ENCODE measurements at places on chromosomes 7 and 10.

DNA sequence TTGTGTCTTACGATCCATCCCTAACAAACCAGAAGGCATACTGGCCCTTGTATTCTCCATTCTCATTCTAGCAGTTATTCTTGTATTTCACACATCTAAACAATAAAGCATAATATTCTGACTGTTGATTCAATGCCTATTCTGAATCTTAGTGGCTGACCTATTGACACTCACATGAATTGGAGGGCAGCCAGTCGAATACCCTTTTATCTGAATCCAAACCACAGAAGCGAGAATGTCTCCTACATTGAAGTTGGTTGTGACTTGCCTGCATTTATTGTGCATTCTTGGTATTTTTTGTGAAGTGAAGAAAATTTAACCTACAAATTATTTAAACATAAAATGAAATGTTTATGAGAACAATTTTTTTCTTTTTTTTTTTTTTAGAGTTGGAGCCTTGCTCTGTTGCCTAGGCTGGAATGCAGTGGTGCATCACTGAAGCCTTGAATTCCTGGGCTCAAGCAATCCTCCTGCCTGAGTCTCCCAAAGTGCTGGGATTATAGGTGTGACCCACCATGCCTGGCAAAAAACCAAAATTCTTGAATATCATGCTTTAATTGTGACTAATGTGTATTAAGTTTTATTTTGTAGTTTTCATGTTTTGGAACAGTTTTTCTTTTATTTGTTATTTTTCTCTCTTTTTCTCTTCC is 22.7 kb downstream of the EXOC4 start:
- no peak for DNase-seq

DNA sequence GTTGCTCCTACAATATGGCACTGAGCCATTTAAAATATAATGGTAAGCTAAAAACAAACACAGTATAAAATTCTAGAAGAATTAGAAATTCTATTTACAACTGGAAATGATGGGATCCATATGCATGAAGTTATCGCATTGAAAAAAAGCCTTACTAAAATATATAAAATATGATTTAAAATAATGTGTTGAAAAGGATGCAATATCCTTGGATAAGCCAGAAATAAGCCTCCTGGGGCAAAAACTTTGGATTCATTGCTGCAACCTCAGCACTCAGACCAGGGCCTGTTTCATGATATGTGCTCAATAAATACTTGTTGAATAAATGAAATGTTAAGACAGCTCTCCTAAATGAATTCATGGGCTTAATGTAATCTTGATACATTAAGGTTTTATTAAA is 170.2 kb downstream of the SEM1 start:
- no peak for DNase-seq

DNA sequence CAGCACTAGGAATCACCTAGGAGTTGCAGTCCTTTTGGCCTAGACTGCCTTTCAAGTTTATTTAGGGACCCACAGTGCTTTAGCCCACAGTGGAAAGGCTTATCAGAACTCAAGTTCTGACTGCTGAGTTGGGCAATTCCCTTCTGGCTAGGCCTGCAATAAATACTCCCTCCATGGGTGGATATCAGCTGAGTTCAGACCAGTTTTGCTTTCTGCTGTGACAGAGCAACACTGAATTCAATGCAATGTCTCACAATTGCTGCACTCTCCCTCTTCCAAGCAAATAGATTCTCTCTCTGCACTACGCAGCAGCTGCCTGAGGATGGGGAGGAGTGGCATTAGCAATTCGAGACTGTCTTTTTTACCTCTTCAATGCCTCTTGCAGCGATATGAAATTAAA is 1153.3 kb downstream of the SORCS1 start:
- DNase-seq: no peak

DNA sequence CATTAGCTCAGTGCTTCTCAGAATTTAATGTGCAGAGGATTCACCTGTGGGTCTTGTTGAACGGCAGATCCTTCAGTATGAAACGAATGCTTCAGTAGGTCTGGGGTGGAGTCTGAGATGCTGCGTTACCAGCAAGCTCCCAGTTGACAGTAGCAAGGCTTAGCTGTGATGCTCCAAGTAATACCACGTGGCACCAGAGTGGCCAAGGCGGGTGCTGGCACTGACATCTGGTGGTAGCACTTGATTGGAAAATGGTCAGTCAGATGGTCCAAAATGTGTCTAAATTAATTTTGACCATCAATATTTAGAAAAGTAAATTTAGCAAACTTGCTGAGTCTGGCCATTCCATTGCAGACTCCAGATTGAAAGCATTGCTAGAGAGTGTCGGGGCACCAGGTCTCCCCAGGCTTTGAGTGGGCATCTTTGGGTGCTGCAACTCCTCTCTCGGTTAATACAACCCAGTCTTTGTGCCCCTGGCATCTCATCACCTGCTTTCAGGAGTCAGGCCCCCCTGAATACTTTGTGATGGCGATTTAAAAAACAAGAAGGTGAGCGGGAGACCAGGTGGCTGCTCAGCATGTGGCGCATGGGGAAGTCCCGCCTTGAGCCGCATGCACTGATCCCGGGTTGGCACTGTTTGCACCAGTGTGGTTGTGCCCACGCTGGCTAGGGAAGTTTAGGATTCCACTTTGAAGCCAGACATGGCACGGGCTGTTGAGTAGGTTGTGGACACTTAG is 130.1 kb downstream of the NT5C2 start:
- DNase-seq: no peak

- DNase-seq: no peak
Measured at GRCh38 chr10:93553482-93554315, 12.8 kb upstream of the FFAR4 start.

GRCh38 chr7:155206318-155207020 is 91.2 kb upstream of the INSIG1 start:
- DNase-seq: peak; percentile 45

- DNase-seq: no peak
Measured at GRCh38 chr7:2802101-2802500, 42.0 kb downstream of the GNA12 start.

DNA sequence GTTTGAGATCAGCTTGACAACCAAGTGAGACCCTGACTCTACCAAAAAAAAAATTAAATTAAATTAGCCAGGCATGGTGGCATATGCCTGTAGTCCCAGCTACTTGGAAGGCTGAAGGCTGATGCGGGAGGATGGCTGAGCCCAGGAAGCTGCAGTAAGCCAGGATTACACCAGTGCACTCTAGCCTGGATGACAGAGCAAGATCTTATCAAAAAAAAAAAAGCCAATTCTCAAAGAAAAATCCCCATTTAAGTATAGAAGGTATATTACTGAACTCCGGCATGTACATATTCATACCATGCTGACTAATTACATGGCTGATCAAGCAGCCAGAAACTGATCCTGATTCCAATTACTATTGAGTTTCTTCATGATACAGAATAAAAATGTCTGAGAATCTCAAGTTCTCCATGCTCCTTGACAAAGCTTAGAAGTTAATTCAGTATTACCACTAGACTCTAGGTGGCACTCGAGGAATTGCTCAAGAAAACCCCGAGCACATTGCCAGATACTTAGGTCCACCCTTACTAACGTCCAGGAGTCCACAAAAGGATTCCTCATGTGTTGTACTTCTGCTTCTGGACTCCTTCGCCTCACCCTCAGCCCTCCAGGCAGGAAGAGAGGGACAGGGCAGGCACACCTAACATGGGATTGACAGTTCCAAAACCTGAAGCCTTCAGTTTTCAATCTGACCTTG is 148.9 kb downstream of the PARD3 start:
- no peak for DNase-seq

DNA sequence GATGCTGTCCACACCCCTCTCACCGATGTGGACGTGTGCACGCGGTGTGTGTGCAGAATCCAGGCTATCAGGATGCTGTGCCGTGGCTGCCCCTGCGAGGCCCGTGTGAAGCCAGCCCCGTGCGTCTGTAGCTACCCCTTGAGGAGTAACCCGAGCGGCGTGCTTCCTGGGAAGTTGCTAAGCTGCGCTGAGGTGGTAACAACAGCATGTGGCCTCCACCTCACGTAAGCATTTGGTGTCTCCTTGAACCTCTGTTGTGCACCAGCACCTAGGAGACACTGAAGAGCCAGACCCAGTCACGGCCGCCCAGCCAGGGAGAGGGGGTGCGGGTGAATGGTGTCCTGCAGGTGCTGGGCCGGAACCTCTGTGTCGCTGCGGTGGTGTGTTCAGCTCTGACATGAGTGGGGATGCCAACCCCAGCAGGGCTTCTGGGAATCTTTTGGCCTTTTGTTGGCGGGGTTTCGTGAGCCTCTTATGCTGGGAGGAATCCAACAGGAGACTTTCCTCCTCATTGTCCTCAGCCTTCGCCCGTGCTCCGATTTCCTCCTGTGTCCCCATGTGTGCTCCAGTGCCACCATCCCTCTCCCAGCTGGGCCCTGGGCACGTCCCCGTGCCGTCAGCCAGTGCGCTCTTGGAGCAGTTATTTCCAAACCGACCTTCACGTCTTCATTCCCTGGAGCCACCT is 60.4 kb downstream of the DNAJB6 start:
- no peak for DNase-seq

- DNase-seq: no peak
Measured at GRCh38 chr10:71974489-71975021, 10.4 kb downstream of the CHST3 start.

DNA sequence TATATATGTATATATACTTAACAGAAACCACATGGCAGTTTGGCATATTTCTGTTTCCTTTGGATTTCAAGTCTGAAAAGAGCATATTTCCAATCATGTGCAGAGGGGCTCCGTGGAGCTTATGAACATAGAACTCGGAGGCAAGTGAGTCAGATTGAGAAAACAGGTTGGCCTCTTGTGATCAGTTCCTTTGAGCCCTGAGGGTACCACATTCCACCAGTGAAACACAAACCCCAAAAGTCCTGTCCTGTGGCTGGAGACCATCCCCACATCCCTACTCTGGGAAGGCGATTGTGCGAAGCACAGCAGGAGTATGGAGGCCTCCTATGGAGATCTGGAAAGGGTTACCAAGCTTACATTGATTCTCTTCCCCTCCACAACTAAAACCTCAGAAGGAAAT is 196.7 kb upstream of the TMEM72 start:
- no peak for DNase-seq

DNA sequence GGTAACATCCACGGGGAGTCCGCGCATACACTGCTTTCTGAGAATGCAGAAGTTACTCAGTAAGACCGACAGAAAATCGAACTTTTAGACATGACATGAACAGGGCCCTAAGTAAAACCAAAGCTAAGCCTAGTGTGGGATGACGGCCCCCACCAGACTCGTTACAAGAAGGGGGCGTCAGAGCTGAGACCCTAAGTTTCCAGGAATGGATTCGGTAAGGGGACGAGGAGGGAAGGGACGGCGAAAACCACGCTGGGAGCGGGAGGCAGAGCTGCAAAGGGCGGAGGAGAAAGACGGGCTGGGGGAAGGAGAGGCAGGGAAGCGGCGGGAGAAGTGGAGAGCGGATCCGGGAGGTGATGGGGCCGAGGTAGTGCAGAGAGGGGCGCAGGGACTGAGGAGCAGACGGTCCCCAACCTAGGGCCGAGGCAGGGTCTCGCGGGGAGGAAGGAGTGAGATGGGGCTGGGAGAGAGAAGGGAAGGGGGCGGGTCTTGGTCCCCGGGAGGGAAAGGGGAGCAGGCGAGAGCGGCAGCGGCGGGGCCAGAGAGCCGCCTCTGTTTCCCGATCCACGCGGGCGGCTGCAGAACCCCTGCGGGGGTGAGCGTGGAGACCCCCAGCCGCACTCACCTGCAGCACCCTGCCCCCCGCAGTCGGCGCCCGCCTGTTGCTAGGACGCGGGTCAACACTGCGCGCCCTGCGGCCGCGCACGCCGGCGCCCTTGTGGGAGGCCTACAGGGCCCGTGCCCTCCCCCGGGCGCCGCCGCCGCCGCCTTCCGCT is 513 bp downstream of the ODAD2 start:
- no peak for DNase-seq

All from T-helper 9 cell (primary cell).